ENCODE measurements at places on chromosomes 7 and 10.
A peak's percentile ranks its signal among the peaks of the same experiment; 100 is the strongest.

GRCh38 chr10:10629512-10629911 is 388.2 kb upstream of the CELF2 start:
- DNase-seq, result no peak

GRCh38 chr10:47458466-47459154 is 25.3 kb downstream of the ANXA8 start:
- DNase-seq, result no peak

GRCh38 chr10:128908099-128908498 is 558.9 kb upstream of the MGMT start:
- DNase-seq, result no peak

GRCh38 chr7:57220746-57221145 is 88.5 kb upstream of the ZNF479 start:
- no peak for DNase-seq

DNA sequence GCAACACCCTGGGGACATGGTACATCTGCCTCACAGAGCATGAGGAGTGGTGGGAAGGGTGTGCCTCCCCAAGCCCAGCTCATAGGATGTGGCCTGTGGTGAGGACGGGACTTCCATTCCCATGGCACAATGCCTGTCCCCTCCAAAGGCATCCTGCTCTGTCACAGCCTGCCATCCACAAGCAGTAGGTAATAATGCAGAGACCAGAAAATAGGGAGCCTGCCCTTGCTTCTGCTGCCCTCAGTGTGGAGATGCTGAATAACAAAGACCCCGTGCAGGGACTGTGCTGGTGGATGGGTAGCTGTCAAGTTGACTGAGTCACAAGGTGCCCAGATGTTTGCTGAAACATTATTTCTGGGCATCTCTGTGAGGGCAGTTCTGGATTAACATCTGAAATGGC is 199.9 kb upstream of the GRB10 start:
- DNase-seq, result no peak

DNA sequence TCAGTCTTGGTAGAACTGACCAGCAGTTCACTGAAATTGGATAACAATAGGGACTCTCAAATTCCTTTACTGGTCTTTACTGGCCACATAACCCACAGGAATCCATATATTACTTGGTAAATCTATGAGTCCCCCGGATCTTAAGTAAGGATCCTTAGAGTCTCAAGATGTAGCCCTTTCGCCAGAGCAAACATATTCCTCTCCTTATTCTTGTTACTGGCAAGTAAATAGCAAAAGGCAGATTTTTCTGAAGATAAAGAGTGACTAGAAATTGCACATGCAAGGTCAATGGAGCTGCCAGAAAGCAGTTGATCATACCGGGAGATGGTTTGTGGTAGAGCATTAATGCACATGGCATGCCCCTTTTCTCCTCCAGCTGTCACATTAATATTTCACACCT is 283.0 kb downstream of the HDAC9 start:
- no peak for DNase-seq

- no peak for DNase-seq
These were observed 511.3 kb upstream of the ZMIZ1 start for GRCh38 chr10:78557433-78557925.

DNA sequence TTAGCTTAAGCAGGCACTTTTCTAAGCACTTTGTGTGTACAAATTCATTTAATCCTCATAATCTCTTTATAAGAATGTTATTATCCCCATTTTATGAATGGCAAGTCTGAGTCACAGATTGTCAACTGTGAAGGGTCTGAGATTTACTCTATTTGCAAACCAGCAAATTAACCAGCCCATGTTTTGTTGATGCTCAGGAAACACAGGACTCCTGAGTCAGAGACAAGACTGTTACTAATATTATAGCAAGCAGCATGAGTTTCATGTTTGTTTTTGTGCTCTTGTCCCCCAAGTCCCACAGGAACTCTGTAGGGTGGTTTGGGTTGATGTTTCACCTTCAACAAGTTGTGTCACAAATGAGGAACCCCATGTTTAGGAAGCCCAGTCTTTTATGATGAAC is 182.0 kb upstream of the PPP1R3A start:
- DNase-seq, result no peak

DNA sequence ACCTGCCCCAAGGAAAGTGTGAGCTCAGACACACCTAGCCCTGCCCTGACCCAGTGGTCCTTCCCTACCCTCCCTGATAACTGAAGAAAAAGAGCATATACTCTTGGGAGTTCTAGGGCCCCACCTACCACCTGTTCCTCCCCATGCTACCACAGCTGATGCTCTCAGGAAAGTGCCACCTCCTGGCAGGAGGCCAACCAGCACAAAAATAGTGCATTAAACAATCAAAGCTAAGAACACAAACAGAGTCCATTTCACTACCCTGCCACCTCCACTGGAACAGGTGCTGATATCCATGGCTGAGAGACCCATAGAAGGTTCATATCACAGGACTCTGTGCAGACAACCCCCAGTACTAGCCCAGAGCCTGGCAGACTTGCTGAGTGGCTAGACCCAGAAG is 288.6 kb upstream of the PHF14 start:
- DNase-seq, result no peak

GRCh38 chr10:118584181-118584954 is 11.1 kb downstream of the PRLHR start:
- no peak for DNase-seq

GRCh38 chr7:152464312-152465118 is 28.7 kb upstream of the KMT2C start:
- peak; percentile 40 for DNase-seq

DNA sequence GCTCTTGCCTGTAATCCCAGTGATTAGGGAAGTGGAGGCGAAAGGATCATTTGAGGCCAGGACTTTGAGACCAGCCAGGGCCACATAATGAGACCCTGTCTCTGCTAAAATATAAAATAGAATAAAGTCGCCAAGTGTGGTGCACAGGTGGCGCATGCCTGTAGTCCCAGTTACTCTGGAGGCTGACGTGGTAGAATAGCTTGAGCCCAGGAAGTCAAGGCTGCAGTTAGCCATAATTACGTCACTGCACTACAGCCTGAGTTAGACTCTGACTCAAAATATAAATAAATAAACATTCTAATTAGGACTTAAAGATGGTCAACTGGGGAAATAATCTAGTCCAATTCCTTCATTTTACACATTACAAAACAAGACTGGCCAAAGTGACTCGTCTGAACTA is 768 bp downstream of the CHCHD2 start:
- DNase-seq, result no peak

- no peak for DNase-seq
These were observed 154.9 kb upstream of the COL1A2 start for GRCh38 chr7:94239661-94240234.

- DNase-seq, result no peak
These were observed 44.2 kb downstream of the LRMDA start for GRCh38 chr10:75475460-75476182.

GRCh38 chr7:48090095-48090805 is 1.2 kb downstream of the UPP1 start:
- DNase-seq, result no peak

- no peak for DNase-seq
These were observed 45.2 kb upstream of the DMTF1 start for GRCh38 chr7:87106974-87107612.

DNA sequence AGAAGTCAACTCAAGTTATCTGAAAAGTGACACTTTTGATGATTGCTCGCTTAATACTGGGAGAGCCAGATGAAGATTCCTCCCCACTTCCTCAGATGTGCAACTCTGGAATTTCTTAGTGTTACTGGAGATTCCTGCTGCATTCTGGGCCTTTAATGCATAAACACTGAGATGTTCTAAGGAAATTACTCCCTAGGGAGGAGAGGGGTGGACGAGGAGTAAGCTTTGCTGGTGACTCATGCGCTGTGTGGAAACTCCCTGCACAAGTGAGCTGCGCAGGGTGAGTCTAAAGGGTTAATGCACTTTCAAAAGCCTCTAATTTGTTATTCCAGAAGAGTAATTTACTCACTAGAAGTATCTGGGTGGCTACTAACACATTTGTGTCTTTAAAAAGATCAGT is 46.3 kb downstream of the EGFR start:
- no peak for DNase-seq

DNA sequence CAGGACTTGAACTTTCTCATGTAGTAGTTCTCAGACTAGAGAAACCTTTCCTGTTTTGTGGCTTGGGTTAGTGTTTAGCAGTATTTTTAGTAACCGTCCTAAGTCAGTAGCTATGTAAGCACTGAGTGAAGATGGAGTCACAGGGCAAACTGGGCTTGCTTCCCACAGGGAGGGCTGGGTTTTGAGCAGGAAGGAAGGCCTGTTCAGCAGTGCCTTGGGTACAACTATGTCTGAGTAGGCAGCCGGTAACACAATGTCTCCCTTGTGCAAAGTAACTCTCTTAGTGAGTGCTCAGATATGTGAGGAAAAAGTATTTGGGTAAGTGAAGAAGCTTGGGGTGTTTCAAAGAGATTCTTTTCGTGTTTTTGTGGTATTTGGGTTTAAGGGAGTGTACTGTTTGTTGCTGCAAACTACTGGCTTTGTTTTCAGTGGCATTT is 96.4 kb downstream of the CCSER2 start:
- DNase-seq, result peak; percentile 4

All from activated gamma-delta T cell treated with anti-CD3 and anti-CD28 coated beads, Interleukin-2, amount 50 U/mL, for 16 hours (primary cell).